Cortex of kidney (tissue), 1 donor: ENCODE measurements at places on chromosomes 6 and 20.

DNA sequence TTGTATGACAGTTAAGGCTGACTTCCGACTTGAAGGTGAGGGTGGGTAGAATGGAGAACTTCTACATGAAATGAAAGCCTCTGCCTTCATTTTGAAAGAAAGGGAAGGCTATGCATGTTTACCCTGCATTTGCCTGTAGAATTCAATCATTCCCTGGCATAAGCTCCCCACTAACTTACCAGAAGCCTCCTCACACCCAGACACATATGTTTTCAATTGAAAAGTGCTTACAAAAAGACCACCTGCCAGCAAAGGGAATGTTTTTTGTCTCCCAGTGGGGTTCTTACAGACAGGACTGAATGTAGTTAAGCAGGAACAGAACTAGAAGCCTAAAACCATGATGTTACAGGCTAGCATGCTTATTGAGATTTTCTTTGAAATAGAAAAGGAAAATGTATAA lies 392.1 kb upstream of the HSF2 start:
- DNase-seq, result no peak

DNA sequence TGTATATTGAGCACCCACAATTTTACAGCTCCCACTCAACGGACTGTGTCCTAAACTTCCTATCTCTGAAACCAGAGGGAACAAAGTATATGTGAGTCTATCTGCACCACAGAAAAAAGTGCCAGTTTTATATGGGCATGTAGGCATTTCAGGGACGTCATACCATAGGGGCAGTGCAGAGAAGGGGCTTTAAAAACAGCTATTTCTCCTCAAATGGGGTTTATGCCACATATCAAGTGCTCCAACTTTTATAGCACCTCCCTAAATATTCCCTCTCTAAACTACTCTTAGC lies 28.9 kb upstream of the ASF1A start:
- DNase-seq, result no peak

- DNase-seq, result no peak
Observed at GRCh38 chr6:112787371-112787770, 440.2 kb downstream of the RFPL4B start.

DNA sequence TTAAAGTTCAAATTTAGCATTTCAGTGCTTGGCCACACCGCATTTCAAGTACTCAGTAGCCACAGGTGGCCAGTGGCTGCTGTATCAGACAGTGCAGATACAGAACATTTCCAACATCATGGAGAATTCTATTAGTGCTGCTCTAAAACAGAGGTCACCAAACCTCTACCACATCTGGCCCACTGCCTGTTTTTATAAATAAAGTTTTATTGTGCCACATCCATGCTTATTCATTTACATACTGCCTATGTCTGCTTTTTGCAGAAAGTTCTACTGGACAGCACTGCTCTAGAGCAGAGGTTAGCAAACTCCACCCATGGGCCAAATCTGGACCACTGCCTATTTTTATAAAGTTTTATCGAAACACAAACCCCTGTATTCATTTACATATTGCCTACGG lies 3.7 kb upstream of the PTPRT start:
- no peak for DNase-seq

- DNase-seq, result no peak
Observed at GRCh38 chr6:168041928-168042327, 37.1 kb downstream of the FRMD1 start.

DNA sequence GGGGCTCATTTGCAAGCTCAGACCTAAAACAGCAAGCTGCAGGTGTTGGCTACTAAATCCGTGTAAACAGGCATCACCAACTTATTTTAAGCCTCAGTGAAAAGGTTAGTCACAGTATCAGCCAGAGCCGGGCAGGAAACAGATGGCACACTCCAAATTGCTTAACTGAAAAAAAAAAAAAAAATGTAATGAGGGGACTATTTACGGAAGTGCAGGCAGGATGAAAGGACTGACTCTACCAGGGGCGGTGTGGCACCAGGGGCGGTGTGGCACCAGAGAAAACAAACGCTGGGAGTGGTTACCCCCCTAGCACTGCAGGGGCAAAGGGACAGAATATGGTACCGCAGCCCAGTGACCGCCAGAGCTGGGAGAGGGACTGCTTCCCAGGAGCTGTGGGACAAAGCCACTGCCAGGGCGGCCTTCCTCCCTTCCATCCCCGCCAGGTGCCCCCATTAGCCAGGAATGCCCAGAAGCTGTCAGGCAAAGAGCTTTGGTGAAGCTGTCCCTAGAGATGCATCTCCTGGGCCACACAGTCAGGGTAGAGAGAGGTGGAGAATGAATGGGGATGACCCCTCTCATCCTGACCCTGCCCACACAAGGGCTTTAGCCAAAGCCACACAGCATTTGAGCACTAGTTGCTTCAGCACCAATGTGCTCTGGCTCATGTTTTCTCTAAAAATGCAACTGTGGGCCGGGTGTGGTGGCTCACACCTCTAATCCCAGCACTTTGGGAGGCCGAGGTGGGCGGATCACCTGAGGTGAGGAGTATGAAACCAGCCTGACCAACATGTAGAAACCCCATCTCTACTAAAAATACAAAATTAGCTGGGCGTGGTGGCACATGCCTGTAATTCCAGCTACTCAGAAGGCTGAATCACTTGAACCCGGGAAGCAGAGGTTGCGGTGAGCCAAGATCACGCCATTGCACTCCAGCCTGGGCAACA lies 39.6 kb upstream of the GFOD1 start:
- no peak for DNase-seq

GRCh38 chr20:38893565-38894090 lies 32.6 kb upstream of the FAM83D start:
- DNase-seq, result no peak

GRCh38 chr6:156662025-156662445 lies 115.1 kb upstream of the ARID1B start:
- no peak for DNase-seq

GRCh38 chr6:16086965-16087364 lies 41.9 kb upstream of the MYLIP start:
- no peak for DNase-seq

DNA sequence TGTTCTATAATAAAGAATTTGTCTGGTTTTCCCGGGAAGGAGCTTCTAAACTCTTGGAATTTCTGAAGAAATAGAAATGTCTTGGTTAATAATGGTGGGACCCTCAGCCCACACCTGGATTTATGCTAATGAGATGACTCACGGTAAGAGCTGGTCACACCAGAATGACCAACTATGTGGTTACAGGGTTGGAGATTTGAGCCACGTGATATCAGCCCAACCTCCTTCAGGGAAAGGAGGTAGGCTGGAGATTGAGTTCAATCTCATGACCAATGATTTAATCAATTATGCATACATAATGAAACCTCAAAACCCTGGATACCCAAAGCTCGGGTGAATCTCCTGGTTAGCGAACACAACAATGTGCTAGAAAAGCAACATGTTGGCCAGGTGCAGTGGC lies 22.1 kb upstream of the CDKN1A start:
- DNase-seq, result no peak

DNA sequence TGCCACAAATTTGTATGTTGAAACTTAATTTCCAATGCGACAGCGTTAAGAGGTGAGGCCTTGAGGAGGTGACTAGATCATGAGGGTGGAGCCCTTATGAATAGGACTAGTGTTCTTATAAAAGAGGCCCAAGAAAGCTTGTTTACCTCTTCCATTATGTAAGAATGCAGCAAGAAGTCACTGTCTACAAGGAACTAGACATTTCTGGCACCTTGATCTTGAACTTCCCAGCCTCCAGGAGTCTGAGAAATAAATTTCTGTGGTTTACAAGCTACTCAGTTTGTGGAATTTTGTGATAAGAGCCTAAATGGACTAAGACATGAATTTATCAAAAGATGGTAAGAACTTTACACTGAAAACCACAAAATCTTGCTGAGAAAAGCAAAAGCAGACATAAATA lies 173.6 kb upstream of the SGK1 start:
- DNase-seq, result no peak

GRCh38 chr20:1225783-1226654 lies at the start of gene RAD21L1:
TSS of gene RAD21L1 (plus strand) at chr20:1226044. CDS start at chr20:1228454, 2,410 bp downstream.
- no peak for DNase-seq

GRCh38 chr6:2771079-2771478 lies 5.9 kb downstream of the WRNIP1 start:
- no peak for DNase-seq

- DNase-seq, result no peak
Observed at GRCh38 chr6:44471271-44471981, 83.9 kb downstream of the CDC5L start.

- DNase-seq, result no peak
Observed at GRCh38 chr6:31791324-31792089, 4.0 kb downstream of the VARS1 start.

DNA sequence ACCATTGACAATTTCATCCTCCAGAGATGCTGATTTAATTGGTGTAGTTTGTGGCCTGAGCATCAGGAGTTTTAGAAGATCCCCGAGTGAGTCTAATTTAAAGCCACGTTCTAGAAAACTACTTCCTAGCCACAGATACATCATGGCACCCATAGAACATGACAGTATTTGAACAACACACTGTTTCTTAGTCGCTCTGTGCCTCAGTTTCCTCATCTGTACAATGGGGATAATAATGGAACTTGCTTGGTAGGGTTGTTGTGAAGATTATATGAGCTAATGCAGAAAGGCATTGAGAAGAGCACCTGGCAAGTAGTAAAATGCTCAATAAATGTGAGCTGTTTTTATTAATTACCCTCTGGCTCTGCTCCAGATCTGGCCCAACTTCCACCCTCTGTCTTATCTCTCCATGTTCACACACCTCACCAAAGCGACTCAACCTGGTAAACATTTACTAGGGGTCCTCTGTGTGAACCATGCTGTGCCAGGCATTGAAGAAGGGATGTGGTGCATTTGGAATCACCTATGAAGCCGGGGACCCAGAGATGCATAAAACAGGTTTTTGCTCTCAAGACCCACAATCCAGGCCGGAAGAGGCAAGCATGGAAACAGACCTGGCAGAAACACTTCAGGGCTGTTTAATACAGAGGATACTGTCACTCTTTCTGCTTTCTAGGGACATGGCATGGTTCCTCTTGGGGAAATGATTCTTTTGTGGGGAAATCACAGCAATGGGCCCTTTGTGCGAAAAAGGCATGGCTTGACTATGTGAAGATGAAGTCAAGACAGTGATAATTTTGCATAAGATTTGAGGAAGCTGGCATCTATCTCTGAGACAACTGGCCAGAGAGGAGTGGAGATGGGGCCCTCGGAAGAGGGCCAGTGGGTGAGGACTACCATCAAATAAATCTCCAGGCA lies 16.2 kb upstream of the MRPS18A start:
- DNase-seq, result no peak

- DNase-seq, result no peak
Observed at GRCh38 chr6:118650582-118651281, 659 bp downstream of the CEP85L start.

DNA sequence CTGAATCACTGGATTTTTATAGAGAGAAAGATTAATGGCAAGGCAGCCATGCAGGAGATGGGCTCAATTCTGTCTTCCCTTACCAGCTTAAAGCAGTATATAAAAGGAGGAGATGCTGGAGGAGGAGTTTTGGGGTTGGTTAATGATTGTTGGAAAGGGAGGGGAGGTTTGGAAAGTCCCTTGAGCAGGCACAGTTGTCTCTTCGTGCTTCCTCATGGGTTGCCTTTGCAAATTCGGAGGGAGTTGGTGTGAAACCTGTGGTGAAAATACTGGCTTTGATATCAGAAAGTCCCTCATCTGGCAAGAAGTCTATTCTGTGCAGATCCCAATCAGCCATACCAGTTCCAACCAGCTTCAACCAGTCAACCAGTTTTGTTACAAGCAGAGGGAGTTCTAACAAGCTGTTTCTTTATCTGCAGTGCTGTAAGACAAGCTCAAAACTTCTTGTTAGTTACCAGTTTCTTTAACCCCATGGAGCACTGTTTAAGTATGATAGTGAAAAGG lies 107.0 kb downstream of the HIVEP1 start:
- DNase-seq, result no peak

DNA sequence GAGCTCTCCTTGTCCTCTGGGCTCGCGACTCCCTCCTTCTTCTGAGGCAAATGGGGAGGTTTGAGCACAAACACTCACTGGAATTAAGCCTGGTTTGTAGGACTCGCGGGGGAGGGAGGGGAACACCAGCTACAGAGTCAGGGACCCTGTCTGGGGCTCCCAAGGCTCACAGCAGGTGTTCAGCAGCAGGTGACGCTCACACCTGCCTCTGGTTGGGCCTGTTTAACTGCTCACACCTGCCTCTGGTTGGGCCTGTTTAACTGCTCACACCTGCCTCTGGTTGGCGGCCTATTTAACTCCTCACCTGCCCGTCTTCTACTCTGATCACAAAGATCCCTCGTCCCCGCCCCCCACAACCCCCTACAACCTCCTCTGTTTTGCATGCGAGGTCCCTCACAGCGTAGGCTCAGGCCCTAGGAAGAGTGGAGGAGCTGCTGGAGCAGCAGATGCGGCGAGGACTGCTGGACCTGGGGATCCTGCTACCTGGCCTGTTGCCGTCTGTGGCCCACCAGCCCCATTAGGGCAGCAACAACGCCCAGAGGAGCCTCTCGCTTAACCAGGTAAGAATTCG lies 181.9 kb downstream of the ERMARD start:
- no peak for DNase-seq

GRCh38 chr20:34705008-34705396 lies 858 bp downstream of the TP53INP2 start:
- DNase-seq, result no peak

- no peak for DNase-seq
Observed at GRCh38 chr6:11264100-11264499, 31.6 kb upstream of the NEDD9 start.

DNA sequence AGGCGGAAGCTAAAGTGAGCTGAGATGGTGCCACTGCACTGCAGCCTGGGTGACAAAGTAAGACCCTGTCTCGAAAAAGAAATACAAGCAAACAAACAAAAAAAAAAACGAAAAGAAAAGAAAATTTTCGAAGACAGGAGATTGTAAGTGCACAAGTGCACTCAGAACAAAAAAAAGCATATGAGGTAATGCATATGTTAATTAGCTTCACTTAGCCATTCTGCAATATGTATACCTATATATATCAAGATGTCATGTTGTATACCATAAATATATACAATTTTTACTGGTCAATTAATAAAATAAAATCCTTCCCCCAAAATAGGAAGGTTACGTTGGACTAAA lies 127.5 kb downstream of the RIN2 start:
- no peak for DNase-seq

DNA sequence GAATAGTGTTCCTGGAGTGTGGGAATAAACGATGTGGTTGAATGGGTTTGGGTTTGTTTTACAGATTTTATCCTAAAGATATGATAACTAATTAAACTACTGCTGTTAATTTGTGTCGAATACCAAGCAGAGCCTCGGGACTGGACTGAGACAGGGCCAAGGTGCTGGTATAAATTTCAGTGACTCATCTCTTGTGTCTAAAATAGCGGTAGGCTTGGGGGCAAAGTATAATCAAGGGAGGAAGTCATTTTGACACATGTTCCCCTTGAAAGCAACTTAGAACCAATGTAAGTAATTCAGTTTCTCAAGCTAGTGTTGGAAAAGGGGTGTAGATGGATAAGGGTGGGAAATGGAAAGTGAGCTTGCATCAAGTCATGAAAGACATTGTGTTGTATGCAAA lies 108.4 kb downstream of the PLCB4 start:
- no peak for DNase-seq
